ENCODE measurements at places on chromosomes 2 and 18.

DNA sequence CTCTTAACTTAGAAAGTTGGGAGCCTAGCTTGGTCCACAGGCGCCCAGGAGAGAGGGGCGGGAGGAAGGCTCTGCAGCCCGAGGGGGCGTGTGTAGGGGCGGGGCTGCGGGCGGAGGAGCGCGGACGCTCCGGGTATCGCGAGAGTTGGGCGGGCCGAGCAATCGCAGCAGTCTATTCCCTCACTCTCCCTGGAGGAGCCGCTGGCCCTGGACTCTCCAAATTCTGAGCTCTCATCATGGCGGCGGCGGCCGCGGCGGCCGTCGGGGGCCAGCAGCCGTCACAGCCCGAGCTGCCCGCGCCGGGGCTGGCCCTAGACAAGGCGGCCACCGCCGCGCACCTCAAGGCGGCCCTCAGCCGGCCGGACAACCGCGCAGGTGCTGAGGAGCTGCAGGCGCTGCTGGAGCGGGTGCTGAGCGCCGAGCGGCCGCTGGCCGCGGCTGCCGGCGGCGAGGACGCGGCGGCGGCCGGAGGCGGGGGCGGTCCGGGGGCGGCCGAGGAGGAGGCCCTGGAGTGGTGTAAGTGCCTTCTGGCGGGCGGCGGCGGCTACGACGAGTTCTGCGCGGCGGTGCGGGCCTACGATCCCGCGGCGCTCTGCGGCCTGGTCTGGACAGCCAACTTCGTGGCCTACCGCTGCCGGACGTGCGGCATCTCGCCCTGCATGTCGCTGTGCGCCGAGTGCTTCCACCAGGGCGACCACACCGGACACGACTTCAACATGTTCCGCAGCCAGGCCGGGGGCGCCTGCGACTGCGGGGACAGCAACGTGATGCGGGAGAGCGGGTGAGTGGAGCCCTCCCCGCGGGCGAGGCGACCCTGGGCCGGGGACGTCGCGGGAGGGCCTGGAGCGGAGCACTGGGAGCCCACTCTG, at the start of gene UBR3:
Gene UBR3, plus strand, starts transcription at position 183 of the 869 bp plus-strand sequence. Its CDS starts 54 bp downstream, at position 237.
- peak; percentile 94 for DNase-seq

DNA sequence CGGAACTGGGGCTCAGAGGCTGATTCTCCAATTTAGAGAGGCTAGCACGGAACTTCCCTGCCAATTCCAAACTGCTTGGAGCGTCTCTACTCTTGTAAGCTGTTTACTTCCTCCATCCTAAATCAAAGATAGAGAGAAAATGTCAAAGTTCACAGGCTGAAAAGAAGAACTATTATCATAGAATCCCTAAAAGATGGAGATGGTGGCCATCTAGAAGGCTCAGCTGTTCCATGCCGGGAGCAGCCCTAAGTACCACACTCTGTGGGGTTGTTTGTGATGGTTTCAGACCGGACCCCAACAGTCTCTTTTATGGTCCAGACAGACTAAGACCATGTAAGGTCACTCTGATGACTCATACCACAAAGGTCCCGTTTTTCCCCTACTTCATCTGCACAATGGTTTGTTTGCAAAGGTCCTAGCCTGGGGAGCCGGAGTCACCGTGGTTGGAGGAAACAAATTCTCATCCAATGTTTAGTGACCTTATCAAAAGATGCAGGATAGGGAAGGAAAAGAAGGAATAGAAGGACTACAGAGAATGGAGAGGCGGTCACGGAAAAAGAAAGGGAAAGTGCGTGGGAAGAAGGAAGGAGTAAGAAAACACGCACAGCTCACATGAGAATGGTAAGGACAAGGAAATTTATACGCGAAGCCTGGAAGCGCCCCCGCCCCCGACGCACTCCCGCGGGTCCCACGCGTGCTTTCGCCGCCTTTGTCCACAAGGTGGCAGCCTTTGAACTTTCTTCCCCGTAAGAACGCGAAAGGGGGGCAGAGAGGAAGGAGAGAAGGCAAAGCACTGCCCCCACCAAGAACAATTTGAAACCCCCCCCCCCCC, 453 bp upstream of the ANTXR1 start:
- DNase-seq = peak; percentile 72

- DNase-seq = no peak
These were observed 45.5 kb upstream of the FZD5 start for GRCh38 chr2:207815254-207815653.

DNA sequence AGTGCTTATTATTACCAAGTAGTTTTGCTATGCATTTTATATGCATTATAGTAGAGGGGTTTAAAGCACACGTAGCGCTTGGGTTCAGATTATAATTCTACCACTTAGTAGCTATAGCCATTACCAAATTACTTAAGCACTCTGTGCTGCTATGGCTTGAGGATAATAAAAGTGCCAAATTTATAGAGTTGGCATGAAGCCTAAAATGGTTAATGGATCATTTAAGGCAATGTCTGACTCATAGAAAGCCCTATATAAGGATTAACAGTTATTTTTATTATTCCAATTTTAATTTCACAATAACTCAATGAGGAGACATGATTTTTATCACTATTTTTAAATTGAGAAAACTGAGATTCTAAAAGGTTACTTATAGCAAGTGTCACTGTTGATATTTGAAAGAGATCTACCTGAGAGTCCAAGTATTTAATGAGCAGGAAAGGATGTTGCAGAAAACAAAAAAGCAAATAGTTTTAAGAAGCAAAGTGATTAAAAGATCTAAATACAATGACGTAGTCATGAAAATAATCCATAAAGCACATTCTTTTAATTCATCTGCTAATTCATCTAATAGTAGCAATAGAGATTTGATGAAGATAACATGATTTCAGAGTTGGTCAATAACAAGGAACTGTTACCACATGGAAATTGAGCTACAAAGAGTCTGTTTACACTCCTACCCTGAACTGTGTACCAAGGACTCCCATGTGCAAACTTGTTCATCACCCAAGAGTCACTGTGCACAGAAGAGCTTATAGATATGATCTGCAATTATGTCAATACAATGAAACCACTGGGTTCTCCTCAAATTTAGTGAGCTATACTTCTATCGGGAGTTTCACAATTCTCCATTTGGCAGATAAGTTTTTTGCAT, 78.8 kb upstream of the DTNA start:
- no peak for DNase-seq

DNA sequence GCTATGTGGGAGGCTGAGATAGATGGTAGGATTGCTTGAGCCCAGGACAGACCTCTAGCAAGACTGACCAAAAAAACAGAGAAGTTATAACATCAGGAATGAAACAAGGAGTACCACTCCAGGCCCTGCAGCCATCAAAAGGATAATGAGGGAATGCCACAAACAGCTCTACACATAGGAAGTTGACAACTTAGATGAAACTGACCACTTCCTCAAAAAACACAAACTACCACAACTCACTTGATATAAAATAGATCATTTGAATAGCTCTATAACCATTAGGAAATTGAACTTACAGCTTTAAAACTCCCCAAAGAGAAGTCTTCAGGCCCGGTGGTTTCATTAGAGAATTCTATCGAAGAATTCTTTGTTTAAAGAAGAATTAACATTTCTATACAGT, 12.9 kb upstream of the ESPNL start:
- no peak for DNase-seq

DNA sequence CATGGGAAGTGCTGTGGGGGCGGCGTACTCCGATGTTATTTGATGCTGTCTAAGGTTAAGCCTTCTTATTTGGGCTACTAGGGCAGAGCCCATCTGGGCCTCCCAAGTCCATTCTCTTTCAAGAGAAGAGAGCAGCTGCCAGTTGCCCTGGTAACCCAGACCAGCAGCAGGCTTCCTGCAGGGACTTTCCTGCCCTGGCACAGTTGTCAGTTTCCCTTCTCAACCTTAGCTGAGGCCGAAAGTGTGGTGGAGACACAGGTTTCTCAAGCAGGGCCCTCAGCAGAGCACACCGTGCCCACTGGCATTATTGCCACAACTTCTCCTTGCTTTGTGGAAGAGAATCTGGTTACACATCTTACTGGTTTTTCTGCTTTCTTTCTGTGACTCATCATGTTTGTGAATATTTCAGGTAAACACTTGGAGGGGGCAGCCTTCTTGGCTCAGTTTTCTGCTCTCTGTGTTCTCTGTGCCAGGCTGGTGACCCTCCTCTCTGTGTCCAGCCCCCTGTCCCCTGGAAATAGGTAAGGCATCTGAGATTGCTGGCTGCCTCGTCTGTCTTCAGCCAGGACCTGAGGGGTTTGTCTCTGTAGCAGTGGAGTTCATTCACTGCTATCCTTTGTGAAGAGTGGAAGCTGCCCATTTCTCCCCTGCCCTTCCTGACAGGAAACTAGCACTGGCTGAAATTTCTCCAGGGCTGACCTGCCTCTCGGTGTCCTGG, 111.0 kb downstream of the B3GNT2 start:
- DNase-seq = no peak

DNA sequence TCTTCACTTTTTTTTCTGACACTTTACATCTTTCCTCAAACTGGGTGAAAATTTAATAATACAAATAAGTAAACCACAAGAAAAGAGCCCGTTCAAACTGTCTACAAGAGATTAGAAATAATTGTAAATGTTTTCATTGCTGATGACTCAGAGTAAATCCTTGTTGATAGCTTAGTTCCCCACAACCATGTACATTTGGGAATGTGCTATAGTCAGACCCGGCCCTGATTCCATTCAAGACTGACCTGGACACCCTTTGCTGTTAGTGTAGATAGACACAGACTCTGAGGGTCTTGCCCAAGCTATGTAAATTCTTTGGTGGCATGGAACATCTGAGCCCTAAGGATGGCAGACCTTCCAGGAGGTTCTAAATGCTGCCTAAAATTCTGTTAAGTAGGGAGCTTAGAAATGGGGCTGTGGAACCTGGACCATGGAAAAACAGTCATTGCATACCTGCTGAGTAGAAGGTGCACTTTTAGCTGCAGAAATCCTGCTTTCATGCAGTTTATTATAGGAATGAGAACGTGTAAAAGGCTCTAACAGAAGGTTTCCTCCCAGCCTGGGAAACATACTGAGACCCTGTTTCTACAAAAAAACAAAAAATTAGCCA, 3.7 kb downstream of the MALT1 start:
- peak; percentile 18 for DNase-seq

GRCh38 chr2:207471261-207471660, 58.5 kb upstream of the CREB1 start:
- DNase-seq = no peak

- DNase-seq = no peak
These were observed 39.7 kb upstream of the TGIF1 start for GRCh38 chr18:3410273-3410672.

GRCh38 chr2:181395851-181396250, 61.3 kb upstream of the ITGA4 start:
- DNase-seq = peak; percentile 49

DNA sequence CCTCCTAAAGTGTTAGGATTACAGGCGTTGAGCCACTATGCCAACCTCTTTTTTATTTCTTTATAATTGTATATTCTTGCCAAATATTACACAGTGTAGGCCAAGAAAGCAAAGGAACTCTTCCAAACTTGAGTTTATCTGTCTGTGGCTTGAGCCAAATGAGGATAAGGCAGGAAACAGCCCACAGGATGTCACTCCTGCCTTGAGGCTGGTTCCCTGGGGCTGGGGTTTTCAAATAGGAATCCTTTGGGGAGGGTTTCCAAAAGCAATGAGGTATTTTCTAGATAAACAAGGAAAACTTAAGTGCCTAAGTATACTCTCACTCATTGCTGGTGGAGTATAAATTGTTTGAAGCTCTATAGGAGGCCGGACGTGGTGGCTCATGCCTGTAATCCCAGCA, 56.4 kb downstream of the ADCY3 start:
- DNase-seq = peak; percentile 25

GRCh38 chr2:9709539-9710285, 78.9 kb upstream of the YWHAQ start:
- no peak for DNase-seq

DNA sequence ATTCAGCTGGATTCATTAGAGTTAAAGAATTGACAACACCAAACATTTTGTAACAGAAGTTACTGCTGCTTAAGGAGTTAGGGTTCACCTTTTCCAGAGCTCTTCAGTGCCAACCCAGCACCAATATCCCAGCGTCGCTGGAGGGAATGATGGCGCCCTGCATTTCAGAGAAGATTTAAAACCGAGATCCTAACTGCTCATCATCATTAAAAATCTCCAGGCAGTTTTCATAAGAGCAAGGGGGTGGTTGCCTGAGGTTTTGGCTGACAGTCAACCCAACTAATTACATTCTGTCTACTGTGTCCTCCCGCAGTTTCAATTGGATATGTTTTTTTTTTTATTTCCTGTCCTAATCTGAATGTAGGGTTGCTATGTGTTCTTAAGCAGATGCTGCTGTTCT, 509.6 kb upstream of the TCF4 start:
- peak; percentile 38 for DNase-seq

- no peak for DNase-seq
These were observed 69.5 kb upstream of the HDAC4 start for GRCh38 chr2:239470151-239470900.

DNA sequence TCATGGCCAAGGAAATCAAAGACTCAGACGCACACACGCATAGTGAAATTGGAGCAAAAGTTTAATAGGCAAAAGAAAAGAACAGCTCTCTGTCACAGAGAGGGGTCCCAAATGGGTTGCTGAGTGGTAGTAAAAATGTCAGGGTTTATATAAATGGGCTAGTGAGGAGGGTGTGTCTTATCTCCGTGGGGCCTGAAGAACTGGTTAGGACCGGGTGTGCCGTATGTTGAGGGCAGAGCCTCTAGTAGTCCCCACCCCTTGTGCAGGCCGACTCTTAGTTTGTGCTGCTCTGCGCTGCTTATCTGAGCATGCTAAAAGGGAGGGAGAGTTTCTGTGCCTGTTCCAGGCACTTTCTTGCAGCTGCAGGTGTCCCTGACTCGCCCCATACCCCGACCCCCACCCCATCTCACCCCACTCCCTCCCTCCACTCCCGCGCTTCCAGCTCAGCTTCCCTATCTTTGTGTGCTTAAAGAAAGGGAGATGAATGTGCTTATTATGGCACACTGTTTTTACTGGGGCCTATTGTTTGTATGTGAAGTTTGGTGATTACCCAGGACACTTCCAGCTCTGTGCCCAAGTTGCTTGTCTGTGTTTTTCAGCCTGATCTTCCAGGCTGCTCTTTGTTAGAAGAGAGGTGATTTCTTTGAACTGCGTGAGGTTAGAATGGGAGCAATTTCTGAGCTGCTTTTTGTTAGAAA, 167.4 kb downstream of the SPAG16 start:
- no peak for DNase-seq

DNA sequence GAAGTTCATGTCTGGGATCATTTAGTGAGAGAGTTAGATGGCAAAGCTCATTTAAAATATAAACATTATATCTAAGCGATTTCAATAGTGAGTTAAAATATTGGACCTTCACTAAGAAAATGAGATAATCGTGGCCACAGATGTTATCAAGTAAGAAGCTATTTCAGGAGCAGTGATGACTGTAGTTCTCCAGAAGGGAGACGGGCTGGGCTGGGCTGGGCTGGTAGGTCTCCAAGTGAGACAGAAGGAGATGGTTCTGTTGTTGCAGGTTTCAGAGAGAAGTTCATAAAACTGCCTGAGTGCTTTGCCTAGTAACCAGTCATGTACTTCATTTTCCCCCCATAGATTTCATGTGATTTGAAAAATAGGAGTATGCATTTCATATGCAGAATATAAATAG, 130.1 kb upstream of the DAPL1 start:
- peak; percentile 15 for DNase-seq
